CD4-positive, alpha-beta T cell treated with Interleukin-15 for 1 hour (primary cell): ENCODE measurements at places on chromosomes 2 and 18.

DNA sequence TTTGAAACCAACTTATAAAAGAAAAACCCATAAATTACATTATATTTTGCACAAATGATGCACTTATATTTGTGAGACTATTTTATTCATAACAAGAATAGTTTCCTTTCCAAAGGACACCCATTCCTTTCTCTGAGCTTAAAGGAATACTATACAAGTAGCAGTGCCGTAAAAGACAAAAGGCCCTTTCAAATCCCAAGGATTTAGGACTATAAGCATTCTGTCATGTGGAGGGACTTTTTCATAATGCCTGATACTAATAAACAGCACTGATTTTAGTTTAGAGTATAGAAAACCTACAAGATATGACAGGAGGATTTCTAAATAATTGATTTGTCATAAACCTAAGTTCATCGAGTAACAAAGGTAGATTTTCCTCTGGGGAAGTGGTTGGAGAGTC, 1134.2 kb upstream of the ZEB2 start:
- DNase-seq: no peak

DNA sequence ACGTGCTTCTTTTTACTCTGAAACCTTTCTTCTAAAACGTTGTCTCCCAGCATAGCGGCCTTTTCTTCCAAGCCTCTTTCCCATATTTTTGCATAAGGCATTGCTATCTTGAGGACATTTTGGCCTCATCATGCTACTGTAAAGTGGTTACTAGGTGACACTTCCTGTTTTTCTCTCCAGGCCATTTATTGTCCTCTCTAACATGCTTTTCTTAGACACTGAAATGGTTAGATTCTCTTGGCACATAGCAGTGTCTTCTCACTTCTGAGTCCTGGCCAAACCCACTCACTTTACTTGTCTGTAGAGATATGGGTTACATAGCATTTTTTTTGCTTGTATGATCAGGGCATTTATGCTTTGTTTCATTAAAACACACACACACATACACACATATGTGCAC, 50.1 kb upstream of the KCNH7 start:
- DNase-seq: no peak

DNA sequence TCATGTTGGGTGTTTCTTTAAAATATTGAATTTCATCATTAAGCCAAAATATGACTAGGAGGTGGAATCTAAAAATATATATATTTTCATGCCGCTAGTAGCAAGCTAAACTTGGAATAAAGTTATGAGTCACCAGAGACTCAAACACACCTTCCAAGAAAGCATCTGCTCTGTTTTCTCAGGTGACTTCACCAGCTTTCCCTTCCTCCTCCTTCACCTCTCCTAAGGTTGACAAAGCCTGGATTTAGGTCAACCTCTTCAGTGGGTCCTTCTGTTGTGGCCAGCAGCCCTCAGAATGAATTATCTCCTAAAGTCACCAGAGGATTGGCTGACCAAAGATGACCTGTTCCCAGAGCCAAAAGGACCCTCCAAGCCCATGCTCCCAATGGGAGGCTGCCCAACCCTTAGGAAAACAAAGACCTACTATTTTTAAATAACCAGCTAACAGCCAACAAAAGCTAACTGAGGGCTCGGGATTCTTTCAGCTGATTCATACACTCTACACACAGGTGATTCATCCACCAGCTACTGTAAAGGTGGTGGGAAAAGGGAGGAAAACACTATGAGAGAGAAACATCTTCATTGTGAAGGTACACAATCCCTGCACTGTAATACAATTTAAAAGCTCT, 113.9 kb downstream of the MYO5B start:
- no peak for DNase-seq

DNA sequence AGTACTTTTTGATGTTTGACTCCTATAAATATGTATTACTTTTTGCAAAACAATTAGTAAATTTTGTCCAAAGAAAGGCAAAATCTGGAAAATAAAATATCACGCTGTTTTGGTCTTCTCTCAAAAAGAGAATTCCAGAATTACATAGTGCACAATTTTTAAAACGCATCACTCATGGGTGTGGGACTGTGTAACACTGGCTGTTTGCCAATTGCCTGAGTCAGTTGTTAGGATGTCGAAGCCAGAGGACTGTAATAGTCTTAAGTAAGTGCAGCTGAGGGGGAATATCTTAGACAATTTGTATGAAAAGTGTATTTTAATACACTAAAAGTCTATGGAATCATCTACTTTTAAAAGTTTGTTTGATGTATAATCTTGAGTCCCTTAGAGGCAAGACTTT, 24.1 kb upstream of the EPHA4 start:
- DNase-seq: no peak

DNA sequence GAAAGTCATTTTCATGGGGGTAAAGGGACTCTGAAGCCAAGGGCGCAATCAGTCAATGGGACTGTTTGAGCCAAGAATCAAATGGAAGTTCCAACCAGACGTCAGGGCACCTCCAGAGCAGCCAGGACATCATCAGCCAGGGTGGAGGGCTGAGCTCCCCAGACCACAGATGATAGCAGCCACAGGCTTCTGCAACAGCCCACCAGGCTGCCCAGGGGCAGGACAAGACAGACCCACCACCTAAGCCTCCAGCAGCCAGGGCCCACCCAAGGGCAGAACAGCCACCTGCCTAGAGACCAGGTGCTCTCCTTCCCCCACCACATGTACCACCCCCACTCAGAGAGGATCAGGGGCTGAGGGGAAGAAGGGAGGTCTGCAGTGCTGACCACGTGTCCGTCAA, 53.8 kb upstream of the SLC66A3 start:
- DNase-seq: no peak

- DNase-seq: no peak
These were observed 44.4 kb downstream of the FECH start for GRCh38 chr18:57542126-57542525.

GRCh38 chr2:96138179-96139145, at the start of gene ASTL:
Gene ASTL, minus strand, starts transcription at chr2:96138502. Its CDS starts 66 bp downstream, at chr2:96138436.
- DNase-seq: peak; percentile 74

- DNase-seq: no peak
These were observed 8.3 kb downstream of the TRIM54 start for GRCh38 chr2:27290549-27290948.

DNA sequence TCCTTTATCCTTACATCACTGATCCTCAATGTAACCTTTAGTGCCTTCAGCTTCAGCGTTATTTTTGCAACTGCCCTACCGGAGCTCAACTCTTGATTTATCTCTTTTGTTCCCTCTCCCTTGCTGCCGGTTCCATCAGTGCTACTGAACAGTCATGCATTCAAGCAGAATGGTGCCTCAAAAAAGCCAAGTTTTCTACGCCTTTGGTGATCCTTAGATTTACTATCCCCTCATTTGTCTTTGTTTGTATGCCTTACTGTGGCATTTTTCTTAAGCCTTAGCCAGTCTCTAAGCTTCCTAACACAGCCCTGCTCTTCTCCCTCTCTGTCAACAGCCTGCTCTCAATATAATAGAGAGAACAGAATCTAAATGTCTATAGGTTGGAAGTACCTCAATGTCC, 847.7 kb downstream of the CPS1 start:
- no peak for DNase-seq

DNA sequence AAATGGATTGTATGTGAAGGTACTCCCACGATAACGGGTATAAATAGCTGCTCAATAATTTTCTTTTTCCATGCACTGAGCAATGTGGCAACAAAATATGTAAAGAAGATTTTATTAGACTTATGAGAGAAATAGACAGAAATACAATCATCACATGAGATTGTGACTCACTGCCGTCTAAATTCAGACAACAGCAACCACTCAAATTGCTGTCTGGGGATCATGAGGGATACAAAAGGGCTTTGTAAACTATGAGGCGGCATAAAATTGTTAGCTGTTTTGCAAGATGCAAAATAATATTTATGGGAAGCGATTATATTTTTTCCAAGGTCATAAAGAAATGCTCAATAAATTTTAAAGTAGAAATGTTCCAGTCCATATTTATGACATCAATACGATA, 259.1 kb upstream of the AGAP1 start:
- no peak for DNase-seq

GRCh38 chr18:51251625-51252024, 54.1 kb upstream of the MEX3C start:
- DNase-seq: peak; percentile 64

DNA sequence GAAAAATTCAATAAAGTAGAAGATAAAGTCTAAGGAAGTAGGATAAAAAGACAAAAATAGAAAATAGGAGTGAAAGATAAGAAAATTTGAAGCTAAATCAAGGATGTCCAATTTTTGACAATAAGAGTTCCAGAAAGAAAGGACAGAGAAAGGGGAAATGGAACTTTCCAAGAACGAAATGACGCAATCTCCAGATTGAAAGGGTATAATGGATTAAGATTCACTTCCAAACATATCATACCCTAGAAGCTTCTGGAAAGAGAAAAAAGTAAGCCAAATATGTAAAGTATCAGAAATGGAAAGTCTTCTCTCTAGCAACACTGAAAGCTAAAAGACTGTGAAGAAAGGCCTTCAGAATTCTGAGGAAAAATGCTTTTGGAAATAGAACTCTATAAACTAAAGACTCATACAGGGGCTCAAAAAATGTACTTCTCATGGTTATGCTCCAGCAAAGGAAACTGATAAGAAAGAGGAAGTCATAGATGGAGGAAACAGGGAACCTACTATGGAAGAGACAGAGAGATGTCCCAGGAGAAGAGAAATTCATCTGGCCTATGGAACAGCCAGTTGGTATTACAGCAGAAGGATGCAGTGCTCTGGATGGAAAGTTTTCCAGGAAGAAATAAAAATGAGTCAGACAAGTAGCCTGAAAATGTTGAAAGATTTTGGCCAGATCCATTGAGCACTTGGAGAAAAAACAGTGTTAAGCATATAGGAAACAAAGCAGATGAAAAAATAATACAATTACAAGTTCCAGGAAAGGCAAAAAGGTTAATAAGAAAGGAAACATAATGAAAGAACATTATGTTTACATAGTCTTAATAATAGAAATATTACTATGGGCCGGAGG, 20.1 kb downstream of the CASP8 start:
- DNase-seq: no peak

DNA sequence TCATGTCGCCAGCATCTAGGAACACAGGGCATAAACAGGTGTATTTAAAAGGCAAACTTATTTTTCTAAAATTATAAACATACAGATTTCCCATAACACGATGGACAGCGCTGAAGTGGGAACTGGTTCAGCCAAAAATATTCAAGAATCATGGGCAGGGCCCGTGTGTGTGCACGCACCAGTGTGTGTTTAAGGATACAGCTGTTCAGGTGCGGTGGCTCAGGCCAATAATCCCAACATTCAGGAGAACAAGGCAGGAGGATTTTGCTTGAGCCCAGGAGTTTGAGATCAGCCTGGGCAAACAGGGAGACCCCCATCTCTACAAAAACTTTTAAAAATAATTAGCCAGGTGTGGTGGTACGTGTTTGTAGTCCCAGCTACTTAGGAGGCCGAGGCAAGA, 288.6 kb upstream of the HDAC4 start:
- DNase-seq: no peak
